Transverse colon (tissue), 4 donors: ENCODE measurements at places on chromosomes 2 and 18. TPM values are rescaled to one million over a fixed set of nuclear protein-coding genes. Genes with fewer than 3 reads are reported as not detected.

The PSMA8 gene
- not detected for total RNA-seq

The RFX8 gene
- not detected for total RNA-seq

The HOXD10 gene
- total RNA-seq = 25.1 TPM

The MC2R gene
- not detected for total RNA-seq

The NIF3L1 gene
- total RNA-seq = 25.3 TPM

The RIT2 gene
- total RNA-seq = not detected

DNA sequence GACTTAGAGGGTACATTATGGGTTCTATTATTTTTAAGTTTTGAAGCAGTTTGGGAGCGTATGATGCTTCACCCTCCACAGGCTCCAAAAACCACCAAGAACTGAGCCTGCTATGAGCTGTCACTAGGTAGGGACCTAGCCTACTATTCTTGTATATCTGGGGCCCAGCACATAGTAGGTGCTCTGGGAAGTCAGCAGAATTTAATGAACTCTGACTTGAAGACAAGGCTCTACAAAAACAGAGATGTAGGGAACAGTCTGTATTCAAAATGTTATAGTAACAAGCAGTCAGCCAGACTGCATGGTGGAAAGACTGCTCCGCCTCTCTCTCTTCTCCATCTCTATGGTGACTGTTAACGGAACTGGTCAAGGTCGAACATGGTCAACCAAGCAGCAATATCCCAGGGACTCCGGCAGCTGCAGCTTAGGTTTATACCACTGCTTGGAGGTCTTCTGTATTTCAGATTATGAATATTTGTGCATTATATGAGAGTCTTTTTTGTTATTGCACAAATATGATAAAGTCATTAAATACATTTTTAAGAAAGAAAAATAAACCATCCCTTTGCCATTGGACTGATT, 22.2 kb upstream of the YWHAQ start:
- H3K36me3 ChIP-seq = no peaks in the 10 kb centered on the region
- no peaks in the 10 kb centered on the region for H3K4me1 ChIP-seq
- H3K27ac ChIP-seq = no peak overlapping the region
- H3K27me3 ChIP-seq = no peaks in the 10 kb centered on the region

DNA sequence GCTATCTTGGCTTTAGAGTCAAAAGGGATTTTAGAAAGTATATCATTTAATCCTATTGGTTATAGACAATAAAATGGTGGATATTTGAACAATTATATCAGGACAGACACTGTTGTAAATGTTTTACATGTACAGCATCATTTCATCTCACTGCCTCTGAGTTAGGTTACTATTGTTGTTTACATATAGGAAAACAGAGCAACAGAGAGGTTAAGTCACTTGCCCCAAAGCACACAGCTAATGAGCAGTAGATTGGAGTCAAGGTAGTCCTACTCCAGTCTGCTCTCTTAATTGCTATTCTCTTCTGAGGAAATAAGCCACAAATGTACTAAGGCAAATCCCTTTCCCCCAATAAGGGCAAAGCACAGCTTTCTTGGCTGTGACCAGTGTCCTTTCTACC, 142.9 kb downstream of the MTX2 start:
- H3K27me3 ChIP-seq = no peaks in the 10 kb centered on the region
- H3K36me3 ChIP-seq = no peaks in the 10 kb centered on the region
- H3K4me3 ChIP-seq = no peak overlapping the region
- DNase-seq = no peak

- DNase-seq = no peak
- H3K4me3 ChIP-seq = no peak overlapping the region
- H3K36me3 ChIP-seq = no peaks in the 10 kb centered on the region
- H3K4me1 ChIP-seq = no peaks in the 10 kb centered on the region
- H3K27ac ChIP-seq = no peak overlapping the region
Observed at GRCh38 chr2:203361922-203362321, 33.7 kb downstream of the ABI2 start.

- peaks cover 3% of the 10 kb centered on the region for H3K27me3 ChIP-seq
- peak overlapping the region; percentile 95 for H3K4me3 ChIP-seq
- peaks cover 27% of the 10 kb centered on the region for H3K4me1 ChIP-seq
- peak; percentile 77 for DNase-seq
Observed at GRCh38 chr2:156333951-156334495, 1.5 kb upstream of the NR4A2 start.

DNA sequence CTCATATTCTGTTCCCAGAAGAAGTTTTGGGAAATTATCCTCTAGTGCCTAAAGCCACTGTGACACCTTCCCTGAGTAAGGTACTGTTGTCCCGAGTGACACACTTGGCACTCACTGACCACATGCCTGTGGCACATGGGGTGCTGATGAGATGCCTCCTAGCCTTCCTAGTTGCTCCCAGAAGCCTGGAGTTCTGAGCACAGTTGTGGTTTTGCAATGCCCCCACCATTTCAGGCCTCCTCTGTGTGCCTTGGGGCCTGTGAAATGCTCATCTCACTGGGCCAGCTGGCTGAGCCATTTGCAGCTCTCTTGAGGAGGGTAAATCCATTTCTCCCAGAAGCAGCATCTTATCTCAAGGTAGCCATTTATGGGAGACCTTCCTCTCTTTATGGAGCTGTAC, 91.8 kb downstream of the DGKD start:
- peaks cover 26% of the 10 kb centered on the region for H3K36me3 ChIP-seq
- H3K27me3 ChIP-seq = no peaks in the 10 kb centered on the region
- peaks cover 3% of the 10 kb centered on the region for H3K4me1 ChIP-seq

DNA sequence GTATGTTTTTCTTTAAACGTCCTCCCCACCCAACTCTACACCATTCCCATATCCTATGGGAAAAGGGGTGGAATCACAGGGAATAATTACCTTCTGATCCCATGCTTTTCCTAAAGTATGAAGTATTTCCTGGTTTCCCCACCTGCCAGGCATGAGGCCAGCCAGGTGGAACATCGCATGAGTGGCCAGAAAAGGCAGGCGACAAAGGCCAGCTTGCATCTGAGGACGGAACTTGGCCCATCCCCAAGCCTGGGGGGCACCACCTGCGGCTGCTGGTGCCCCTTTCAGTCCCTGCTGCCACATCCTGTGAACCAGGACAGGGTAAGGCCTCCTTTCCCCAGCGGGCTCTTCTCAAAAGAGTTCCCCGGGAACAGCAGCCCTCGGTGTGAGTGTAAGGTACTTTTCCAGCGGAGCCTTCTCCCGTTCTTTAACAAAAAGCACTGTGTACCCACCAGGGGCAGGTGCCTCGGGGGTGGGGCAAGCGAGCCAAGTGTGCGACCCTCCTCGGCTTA, 1.2 kb upstream of the ERFE start:
- no peaks in the 10 kb centered on the region for H3K36me3 ChIP-seq
- H3K27ac ChIP-seq = no peak overlapping the region
- H3K4me1 ChIP-seq = peaks cover 12% of the 10 kb centered on the region

DNA sequence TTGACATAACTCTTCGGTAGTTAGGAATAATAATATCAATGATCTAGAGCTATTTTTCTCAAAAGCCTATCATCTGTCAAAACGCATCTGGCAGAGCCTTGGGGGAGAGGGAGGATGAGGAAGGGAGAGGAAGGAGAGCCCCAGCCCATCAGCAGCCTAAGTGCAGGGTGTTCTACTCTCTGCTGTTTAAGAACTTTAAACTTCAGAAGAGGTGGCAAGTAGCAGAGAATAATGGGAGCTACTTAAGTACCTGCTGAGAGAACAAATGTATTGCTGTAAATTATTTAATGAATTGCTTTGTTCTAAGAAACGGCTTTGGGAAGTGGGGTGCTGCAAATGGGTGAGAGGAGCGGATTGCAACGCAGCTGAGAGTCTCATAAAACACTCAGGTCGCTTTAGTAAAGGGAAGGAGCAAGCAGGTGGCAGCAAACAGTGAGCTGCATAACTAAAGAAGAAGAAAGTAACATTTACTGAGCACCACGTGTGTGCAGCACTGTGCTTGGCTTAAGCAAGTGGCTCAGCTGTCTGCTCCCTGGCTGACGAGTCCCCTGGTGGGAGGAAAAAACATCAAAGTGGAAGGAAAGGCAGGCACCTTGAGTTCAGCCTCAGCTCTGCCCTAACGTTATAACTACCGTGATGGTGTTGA, 26.3 kb upstream of the SH3RF3 start:
- no peaks in the 10 kb centered on the region for H3K4me1 ChIP-seq
- H3K4me3 ChIP-seq = no peak overlapping the region
- H3K27ac ChIP-seq = no peak overlapping the region

- no peaks in the 10 kb centered on the region for H3K27me3 ChIP-seq
- no peak overlapping the region for H3K27ac ChIP-seq
- H3K4me1 ChIP-seq = no peaks in the 10 kb centered on the region
- DNase-seq = peak; percentile 22
Observed at GRCh38 chr2:100235098-100235497, 87.2 kb downstream of the LONRF2 start.

- H3K36me3 ChIP-seq = no peaks in the 10 kb centered on the region
- H3K27me3 ChIP-seq = no peaks in the 10 kb centered on the region
- H3K4me1 ChIP-seq = no peaks in the 10 kb centered on the region
- no peak for DNase-seq
- no peak overlapping the region for H3K27ac ChIP-seq
Observed at GRCh38 chr2:88613921-88614320, 13.3 kb downstream of the EIF2AK3 start.

DNA sequence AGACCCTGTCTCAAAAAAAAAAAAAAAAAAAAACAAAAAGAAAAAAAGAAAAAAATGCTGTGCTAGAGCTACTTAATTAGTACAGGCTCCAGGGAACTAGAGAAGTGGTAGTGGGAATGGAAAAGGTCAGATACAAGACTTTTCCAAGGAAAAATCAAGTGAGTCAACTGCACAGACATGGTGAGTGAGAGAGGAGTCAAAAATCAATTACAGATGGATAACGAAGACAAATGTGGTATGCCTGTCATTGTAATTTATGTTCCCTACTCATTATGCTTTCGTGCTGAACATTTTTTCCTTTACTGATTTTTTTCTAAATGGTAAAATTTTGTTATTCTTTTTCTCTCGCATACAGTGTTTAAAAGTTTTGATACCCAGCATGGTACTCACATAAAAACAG, 111.5 kb downstream of the MDH1 start:
- H3K36me3 ChIP-seq = no peaks in the 10 kb centered on the region
- no peak for DNase-seq
- no peaks in the 10 kb centered on the region for H3K4me1 ChIP-seq
- H3K27me3 ChIP-seq = no peaks in the 10 kb centered on the region
- no peak overlapping the region for H3K4me3 ChIP-seq

DNA sequence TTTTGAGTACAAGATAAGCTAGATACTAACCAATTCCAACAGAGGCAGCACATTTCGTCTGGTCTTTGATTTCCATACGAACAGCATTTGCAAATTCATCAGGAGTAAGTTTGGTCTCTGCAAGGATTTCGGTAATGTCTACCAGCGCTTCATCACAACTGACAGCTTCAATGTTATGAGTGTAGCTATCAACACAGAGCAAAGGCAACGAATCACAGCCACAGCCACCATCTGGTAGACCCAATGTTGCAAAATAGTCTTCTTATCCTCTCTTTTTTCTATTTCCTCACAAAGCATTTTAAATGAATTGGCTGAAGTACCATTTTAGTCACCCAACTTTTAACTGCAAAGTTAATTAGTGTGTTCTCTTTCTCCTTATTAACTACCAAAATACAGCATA, 68.3 kb downstream of the REV1 start:
- H3K36me3 ChIP-seq = no peaks in the 10 kb centered on the region
- H3K27me3 ChIP-seq = no peaks in the 10 kb centered on the region
- DNase-seq = no peak
- no peak overlapping the region for H3K4me3 ChIP-seq

- no peaks in the 10 kb centered on the region for H3K36me3 ChIP-seq
- DNase-seq = no peak
- no peaks in the 10 kb centered on the region for H3K4me1 ChIP-seq
- no peak overlapping the region for H3K4me3 ChIP-seq
Observed at GRCh38 chr18:69897397-69898108, 50.1 kb downstream of the CD226 start.
